ENCODE measurements at places on chromosomes 1 and 21.

DNA sequence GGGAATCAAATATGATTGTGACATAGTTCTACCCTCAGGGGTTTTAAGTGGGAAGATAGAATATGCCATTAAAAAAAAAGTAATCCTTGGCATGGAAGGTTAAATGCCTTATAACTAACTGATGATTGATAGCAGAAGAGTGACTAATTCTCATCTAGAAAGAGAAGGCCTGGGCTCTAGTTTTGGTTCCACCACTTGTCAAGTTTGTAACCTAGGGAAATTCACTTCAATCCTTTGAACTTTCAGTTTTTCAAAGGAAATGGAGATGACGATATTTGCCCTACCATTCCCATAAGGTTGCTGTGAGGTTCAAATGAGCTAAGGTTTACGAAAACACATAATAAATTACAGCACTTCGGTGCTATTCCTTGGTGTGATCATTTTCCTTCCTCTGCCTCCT, 88.5 kb downstream of the GPR88 start:
- DNase-seq: no peak

DNA sequence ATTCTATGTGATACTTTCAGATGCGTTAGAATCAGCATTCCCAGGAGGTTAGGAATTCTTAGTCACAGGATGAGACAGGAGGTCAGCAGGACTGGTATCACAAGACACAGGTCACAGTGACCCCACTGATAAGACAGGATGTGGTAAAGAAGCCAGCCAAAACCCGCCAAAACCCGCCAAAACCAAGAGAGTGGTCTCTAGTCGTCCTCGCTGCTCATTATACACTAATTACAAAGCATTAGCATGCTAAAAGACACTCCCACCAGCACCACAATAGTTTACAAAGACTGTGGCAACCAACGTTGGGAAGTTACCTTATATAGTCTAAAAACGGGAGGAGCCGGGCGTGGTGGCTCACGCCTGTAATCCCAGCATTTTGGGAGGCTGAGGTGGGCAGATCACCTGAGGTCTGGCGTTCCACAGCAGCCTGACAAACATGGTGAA, 13.9 kb upstream of the ACTA1 start:
- DNase-seq: no peak

DNA sequence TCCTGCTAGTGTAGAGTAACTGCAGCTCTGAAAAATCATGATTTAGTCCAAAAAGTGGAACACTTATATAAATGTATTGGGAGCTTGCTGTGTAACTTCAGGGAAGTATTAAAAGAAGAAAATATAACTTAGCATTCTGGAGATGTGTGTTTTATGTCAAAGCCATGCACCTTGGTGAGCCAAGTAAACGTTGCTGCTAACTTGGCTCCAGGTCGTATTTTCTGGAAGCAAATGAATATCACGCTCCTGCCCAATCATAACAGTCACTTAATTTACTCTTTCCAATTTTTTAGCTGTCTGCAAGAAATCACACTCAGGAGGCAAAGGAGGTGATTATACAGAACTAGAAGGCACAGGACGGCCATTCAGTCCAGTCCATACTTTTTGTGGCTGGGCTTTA, 61.1 kb downstream of the DOP1B start:
- DNase-seq: no peak

GRCh38 chr1:109847251-109847650, 63.4 kb upstream of the CSF1 start:
- DNase-seq: no peak

GRCh38 chr1:97934491-97934890, 13.7 kb upstream of the DPYD start:
- no peak for DNase-seq

DNA sequence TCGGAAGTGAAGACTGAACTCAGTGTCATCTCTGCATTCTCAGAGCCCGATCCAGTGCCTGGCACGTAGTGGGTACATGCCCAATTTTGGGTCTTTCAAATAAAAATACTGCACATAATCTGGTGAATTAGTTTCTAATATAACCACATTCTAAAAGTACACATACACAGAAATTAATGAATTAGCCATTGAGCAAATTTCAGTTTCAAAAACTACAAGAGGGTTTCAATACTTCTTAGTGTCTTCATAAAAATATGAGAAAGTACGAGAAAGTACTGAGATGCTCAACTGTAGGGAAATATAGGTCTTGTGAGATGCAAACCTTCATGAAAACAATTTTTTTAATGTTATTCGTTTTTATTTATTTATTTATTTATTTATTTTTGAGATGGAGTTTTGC, 86.9 kb downstream of the SMYD2 start:
- DNase-seq: no peak

DNA sequence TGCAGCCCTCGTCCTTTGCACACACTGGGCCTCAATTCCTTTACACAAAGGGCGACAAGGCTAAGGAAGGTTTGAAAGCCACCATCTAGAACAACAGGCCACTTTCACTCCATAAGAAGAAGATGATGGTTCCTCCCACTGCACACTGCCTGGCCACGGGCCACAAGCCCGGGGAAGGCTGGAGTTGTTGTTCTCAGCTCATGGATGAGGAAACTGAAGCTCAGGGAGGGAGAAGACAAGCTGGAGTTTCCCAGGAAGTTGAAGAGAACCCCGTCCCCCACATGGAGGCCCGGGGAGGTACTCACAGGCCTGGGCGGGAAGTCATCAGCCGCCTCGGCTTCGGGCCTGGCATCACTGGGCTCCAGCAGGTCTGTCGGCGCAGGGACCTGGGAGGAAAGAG, 24.6 kb upstream of the DDOST start:
- DNase-seq: no peak

DNA sequence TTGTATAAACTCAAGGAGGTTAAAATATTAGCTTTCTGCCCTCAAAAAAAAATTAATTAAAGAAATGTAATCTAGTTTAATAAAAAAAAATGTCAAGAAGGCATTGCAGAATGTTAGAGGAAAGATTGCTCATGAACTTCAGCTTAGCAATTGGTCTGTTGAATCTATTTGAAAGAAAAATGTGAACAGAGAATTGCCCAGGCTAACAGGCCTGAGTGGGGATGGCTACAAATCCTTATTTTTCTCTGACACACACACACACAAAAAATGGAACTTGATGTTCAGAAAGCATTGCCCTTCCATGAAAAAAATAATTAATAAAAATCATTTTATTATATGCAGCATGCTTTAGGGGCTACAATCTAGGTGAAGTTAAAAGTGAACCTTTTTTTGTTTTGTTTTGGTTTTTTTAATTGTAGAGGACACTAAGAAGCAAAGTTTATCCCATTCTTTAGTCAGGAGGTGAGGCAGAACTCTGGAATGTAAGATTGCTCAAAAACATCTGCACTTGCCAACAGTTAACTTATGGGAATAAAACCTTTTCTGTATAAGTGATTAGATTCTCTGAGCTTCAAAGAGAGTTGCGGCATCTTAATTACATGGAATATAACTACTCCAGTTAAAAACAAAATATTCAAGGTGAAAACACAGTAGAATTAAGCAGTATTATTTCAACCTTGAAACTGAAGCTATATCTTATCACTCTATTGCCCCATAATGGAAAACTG, 658.5 kb upstream of the ADGRL2 start:
- DNase-seq: no peak

DNA sequence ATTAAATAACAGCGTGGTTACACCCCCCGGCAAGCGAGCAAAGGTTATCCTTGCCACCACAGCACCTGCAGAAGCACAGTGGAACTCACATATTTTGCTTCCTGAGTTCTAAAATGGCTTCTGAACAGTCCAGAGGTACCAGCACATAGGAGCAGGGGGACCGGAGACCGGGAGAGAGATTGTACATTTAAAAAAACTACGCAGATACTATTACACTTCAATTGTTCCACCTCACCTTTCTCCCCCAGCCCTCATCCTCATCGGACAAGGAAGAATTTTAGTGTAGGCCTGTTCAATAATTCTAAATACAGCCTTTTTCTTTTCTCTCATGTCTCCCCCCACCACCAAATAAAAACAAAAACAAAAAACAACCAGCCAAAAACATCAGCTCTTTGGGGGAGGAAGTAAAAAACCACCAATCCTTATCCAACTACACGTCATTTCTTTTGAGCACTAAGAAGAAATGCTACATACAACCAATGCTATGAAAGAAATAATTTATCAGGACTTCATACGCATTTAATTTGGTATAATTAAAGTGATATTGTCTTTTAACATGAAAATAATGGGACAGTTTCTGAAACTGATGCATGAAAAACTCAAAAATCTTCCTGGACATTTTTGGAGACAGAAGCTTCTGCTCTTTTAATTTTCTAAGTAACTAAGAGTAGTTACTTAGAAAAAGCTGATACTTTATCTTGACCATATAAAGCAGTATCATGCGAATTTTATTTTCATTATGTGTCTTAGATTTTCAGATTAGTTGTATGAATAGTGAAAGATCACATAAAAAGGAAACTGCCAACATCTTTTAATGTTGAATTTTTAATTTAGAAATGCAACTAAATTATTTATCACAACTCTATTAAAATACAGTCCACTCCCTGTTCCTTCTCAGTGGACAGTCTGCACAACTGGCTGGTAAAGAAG, 9.1 kb downstream of the CDKN2C start:
- no peak for DNase-seq

- no peak for DNase-seq
These were observed 141.7 kb upstream of the SYT6 start for GRCh38 chr1:114295321-114295720.

DNA sequence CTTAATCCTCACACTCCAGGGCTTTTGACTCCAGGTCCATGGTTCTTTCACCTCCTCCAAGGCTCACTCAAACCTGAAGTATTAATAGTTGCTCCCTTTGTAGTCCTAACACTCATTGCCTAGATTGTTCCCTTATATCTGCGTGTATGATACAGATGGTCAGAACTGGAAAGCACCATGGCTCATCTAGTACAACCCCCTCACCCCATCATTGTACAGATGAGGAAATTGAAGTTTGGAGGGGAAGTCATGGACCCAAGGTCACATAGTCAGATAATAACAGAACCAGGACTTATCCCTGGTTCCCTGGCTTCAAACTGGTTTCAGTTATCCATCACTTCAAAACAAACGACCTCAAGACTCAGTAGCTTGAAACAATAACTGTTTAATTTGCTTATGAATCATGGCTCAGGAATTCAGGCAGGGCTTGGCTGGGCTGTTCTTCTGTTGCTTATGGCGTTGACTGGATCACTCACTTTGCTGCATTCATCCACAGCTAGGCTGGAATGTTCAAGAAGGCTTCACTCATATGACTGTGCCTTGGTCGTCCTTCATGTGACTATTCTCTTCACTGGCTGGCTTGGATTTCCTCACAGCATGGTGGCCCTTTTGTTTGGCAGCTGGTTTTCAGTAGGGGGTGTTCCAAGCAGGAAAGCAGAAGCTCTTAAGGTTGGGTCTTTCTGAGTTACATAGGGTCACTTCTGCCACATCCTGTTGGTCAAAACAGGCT, 5.0 kb downstream of the NOS1AP start:
- DNase-seq: no peak

DNA sequence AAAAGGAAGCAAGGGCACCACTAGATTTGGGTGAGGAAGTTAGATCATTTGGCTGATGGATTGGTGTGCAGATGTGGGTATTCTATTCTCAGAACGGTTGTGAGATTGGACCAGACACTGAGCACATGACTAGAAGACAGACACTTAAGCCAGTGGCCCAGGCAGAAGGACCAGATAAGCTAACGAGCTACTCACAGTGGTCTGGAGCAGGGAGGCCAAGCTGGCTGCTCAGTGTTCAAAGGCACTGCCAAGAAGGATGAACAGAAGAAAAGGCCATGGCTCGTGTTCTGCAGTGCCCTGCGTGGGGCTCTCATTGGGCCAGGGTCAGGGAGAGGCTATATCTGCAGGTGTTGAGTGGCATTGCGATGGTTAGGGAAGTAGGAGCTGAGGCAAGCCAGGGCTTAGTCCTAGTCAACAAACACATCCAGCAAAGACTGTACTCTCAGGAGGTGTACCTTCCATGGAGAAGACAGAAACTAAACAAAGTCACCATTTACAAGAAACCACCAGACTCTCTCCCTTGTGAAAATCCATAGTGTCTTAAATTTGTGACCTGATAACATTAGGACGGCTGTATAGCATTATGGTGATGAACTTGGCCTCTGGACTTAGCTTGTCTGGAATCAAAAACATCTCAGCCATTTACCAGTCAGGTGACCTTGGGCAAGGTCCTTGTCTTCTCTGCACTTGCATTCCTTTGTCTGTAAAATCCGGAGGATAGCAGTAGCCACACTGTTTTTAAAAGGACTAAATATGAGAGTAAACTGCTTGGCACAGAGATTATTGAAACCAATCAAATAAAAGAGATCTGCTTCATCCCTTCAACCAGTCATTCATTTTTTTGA, 274.5 kb downstream of the SIPA1L2 start:
- DNase-seq: no peak

GRCh38 chr1:189351960-189352359, 1125.7 kb downstream of the BRINP3 start:
- no peak for DNase-seq

DNA sequence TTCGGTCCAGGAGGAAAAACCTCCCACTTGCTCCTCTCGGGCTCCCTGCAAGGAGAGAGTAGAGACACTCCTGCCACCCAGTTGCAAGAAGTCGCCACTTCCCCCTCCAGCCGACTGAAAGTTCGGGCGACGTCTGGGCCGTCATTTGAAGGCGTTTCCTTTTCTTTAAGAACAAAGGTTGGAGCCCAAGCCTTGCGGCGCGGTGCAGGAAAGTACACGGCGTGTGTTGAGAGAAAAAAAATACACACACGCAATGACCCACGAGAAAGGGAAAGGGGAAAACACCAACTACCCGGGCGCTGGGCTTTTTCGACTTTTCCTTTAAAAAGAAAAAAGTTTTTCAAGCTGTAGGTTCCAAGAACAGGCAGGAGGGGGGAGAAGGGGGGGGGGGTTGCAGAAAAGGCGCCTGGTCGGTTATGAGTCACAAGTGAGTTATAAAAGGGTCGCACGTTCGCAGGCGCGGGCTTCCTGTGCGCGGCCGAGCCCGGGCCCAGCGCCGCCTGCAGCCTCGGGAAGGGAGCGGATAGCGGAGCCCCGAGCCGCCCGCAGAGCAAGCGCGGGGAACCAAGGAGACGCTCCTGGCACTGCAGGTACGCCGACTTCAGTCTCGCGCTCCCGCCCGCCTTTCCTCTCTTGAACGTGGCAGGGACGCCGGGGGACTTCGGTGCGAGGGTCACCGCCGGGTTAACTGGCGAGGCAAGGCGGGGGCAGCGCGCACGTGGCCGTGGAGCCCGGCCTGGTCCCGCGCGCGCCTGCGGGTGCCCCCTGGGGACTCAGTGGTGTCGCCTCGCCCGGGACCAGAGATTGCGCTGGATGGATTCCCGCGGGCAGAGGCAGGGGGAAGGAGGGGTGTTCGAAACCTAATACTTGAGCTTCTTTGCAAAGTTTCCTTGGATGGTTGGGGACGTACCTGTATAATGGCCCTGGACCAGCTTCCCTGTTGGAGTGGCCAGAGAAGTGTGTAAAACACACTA, 45.3 kb downstream of the MRPL39 start:
- peak; percentile 59 for DNase-seq

GRCh38 chr1:240242601-240243144, 151.0 kb downstream of the FMN2 start:
- no peak for DNase-seq

Measured in stimulated activated CD8-positive, alpha-beta memory T cell treated with anti-CD3 and anti-CD28 coated beads, Interleukin-7, amount 100 ng/mL, for 1 hour (primary cell).